ENCODE measurements at places on chromosomes 12 and 14.

DNA sequence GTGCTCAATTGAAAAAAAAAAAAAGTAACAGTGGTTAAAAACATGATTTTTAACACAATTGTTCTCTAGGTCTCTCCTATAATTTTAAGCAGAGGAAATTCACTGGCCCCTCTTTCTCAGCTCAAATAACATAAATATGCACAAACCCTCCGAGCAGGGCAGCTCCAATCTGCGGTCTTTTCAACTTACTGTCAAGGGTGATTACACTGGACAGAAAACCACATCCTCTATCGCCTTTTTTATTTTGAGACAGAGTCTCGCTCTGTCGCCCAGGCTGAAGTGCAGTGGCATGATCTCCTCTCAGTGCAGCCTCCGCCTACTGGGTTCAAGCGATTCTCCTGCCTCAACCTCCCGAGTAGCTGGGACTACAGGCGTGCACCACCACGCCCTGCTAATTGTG is 16.5 kb upstream of the GABARAPL1 start:
- no peak overlapping the region for H3K27ac ChIP-seq
- no peak overlapping the region for H3K4me3 ChIP-seq
- H3K27me3 ChIP-seq = no peaks in the 10 kb centered on the region

DNA sequence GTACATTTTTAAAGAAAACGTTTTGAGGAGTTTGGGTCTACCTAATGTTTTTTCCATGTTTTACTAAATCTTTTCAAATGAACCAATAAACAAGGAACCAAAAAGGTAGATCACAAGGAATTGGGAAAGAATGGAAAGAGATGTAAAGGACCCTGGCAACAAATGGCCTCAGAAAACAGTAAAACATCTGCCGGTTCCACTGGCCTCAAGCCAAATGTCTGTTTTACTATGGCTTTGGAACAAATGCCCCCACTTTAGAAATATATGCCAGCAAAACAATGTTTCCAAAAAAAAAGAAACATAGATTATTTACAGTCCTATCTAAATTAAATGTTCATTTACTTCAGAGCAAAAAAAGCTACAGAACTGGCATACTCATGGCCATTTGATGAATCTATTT is 3.0 kb downstream of the TRMT5 start:
- H3K27me3 ChIP-seq = no peaks in the 10 kb centered on the region
- no peak overlapping the region for H3K27ac ChIP-seq
- H3K4me1 ChIP-seq = no peaks in the 10 kb centered on the region
- peaks cover 3% of the 10 kb centered on the region for H3K36me3 ChIP-seq
- DNase-seq = no peak

DNA sequence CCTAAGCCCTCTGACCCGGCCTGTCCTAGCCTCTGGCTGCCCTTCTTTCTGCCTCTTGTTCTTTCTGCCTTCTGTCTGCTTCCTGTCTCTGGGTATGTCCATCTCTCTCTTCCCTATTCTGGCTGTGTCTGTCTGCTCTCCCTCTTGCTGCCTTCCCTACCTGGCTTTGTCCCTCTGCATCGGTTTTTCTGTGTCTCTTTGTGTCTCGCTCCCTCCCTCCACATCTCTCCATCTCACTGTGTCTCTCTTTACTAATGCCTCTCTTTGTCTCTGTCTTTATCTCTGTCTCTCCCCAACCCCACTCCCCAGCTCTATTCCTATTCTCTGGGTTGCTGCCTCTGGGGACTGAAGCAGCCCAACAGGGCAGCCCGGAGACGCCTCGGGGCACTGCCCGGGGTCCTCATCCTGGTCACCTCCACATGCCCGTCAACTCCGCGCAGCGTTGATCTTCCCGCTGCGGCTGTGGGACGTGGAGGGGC is 10.1 kb downstream of the SHMT2 start:
- no peaks in the 10 kb centered on the region for H3K36me3 ChIP-seq
- peaks cover 57% of the 10 kb centered on the region for H3K27me3 ChIP-seq
- H3K4me3 ChIP-seq = peak overlapping the region; percentile 5
- H3K27ac ChIP-seq = no peak overlapping the region
- DNase-seq = no peak
- H3K4me1 ChIP-seq = peaks cover 15% of the 10 kb centered on the region

DNA sequence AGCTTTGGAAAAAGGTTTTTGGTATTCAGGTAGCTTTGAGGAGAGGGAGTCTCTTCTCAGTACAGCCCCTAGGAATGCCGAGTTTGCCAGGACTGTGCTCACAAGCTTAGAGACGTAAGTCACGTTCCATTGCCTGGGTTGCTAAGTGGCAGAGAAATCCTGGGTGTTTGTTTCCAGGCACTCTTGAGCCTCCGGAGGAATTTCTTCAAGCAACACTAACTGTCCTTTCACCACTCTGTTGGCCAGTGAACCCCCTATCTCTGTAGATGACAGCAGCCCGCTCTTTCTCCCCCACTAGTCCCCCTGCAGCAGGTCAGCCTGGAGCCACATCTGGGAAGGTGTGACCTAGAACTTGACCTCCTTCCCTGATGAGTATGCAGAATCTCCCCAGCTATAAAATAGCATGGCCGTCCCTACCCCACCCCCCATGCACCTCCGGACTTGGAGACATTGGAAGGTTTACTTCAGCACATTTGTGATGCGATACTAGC is 162.7 kb downstream of the ZFP36L1 start:
- peaks cover 4% of the 10 kb centered on the region for H3K4me1 ChIP-seq
- DNase-seq = no peak
- H3K27ac ChIP-seq = no peak overlapping the region

GRCh38 chr14:45261209-45261608 is 8.2 kb upstream of the MIS18BP1 start:
- H3K4me3 ChIP-seq = no peak overlapping the region
- no peaks in the 10 kb centered on the region for H3K4me1 ChIP-seq
- DNase-seq = no peak
- no peaks in the 10 kb centered on the region for H3K27me3 ChIP-seq
- no peak overlapping the region for H3K27ac ChIP-seq

DNA sequence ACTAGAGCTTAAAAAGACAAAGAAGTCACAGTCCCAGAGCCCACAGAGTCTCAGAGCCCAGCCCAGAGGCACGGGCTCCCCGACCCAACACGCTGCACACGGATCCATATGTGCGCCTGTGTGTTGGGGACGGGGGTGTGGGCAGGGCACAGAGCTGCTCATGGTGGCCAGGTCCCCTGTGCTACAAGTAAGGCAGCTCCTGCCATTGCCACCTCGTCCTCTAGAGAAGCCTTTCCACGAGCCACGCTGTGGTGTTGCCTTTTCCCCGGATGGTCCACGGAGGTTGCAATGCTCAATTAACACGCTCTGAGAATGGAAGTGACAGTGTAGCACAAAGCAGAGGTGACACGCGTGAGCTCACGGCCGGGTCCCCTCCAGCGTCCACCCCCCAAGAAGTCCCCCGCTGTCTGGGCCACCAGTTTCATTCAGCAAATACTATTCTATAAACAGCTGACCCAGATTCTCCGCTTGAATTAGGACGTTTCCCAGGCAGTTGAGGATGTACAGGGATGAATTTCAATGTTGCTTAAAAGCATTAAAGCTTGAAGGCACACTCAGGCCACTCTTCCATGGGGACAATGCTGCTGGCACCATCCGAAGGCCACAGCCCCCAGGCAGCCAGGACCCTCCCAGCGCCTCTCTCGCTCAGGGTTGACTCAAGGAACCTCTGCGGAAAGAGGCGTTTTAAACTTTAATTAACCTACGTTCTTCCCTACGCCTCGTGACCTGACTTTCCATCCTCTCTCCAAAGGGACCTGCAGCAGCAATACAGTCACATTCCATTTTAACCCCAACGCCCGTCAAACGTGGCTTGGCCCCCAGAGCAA is 22.7 kb upstream of the EIF5 start:
- no peaks in the 10 kb centered on the region for H3K27me3 ChIP-seq
- no peaks in the 10 kb centered on the region for H3K36me3 ChIP-seq
- no peak overlapping the region for H3K4me3 ChIP-seq
- H3K4me1 ChIP-seq = no peaks in the 10 kb centered on the region

DNA sequence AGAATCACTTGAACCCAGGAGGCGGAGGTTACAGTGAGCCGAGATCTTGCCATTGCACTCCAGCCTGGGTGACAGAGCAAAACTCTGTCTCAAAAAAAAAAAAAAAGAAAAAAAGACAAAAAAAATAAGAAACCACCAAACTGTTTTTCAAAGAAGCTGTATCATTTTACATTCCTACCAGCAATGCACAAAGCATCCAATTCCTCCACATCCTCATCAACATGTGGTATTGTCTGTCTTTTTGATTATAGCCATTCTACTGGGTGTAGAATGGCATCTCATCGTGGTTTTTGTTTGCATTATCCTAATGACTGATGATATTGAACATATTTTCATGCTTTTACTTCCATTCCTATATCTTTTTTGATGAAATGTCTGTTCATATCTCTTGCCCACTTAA is 36.2 kb upstream of the GNG2 start:
- no peak overlapping the region for H3K27ac ChIP-seq
- no peaks in the 10 kb centered on the region for H3K36me3 ChIP-seq
- H3K27me3 ChIP-seq = no peaks in the 10 kb centered on the region
- no peaks in the 10 kb centered on the region for H3K4me1 ChIP-seq

DNA sequence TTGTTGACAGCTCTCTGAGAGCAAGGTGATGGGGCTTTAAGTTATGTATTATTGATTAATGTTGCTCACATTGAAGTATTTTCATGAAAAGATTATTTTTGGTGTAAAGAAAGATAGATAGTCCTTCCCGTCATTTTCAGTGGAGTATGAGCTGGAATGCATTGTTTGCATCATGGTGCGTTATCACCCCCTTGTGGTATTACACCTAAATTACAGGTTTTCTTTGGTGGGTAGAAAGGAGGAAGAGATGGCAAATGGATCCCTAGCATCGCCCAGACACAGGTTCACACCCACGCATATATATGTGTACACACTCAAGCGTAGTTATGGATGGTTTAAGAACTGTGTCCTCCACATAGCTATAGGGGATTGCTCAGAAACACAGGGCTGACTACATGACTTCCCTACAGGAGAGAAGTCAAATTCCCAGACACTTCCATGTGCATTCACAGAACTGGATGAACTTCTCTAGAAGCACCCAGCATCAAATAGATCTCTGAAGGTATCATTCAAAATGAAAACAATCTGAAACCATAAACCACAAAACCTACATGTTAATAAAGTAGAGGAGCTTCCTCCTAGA is 14.4 kb upstream of the SERPINA10 start:
- no peaks in the 10 kb centered on the region for H3K4me1 ChIP-seq
- H3K27ac ChIP-seq = no peak overlapping the region
- no peak overlapping the region for H3K4me3 ChIP-seq
- DNase-seq = peak; percentile 35
- H3K27me3 ChIP-seq = no peaks in the 10 kb centered on the region

- peaks cover 3% of the 10 kb centered on the region for H3K27me3 ChIP-seq
- H3K36me3 ChIP-seq = no peaks in the 10 kb centered on the region
- no peak overlapping the region for H3K27ac ChIP-seq
- no peak for DNase-seq
These were observed 5.7 kb downstream of the BEGAIN start for GRCh38 chr14:100581228-100582145.

- no peaks in the 10 kb centered on the region for H3K27me3 ChIP-seq
- H3K27ac ChIP-seq = no peak overlapping the region
- no peak overlapping the region for H3K4me3 ChIP-seq
- DNase-seq = no peak
These were observed 30.1 kb downstream of the MED13L start for GRCh38 chr12:116247377-116247776.

DNA sequence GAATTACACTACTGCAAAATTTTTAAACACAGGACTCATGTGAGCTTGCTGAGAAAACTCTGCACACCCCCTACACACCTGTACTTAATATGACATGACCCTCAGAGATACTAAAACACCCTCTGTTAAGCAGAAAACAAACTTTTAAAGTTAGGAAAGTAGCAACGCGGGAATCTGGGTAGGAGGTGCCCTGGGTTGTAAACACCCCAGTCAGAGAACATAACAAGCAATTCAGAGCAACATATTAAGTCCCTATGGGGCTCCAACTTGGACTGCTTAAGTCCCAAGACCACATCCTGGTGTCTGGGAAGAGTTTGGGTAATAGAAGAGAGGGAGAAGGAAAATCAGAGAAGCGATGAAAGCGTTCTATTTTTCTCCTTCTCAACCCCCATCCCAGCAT is 1.2 kb downstream of the ATF7 start:
- H3K4me3 ChIP-seq = no peak overlapping the region
- H3K36me3 ChIP-seq = no peaks in the 10 kb centered on the region
- H3K27me3 ChIP-seq = no peaks in the 10 kb centered on the region
- no peak overlapping the region for H3K27ac ChIP-seq
- no peaks in the 10 kb centered on the region for H3K4me1 ChIP-seq

DNA sequence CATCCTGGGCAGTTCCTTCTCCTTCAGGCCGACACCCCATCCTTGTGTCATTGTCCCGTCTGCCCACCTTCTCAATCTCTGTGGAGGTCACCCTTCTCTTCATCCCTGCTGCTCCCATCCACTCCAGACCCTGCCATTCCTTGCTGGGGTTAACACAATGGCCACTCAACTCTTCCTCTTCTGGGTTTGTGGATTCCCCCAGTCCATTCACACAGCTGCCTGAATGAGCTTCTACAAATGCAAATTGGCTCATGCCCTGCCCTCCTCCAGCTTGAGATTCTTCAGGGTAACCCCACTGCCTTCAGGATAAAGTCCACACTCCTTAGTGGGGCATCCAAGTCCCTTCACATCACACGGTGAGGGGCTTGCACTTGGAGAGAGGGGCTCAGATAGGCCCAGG is 17.2 kb upstream of the PRMT8 start:
- H3K4me3 ChIP-seq = no peak overlapping the region
- peaks cover 9% of the 10 kb centered on the region for H3K4me1 ChIP-seq
- no peaks in the 10 kb centered on the region for H3K36me3 ChIP-seq
- DNase-seq = no peak
- no peaks in the 10 kb centered on the region for H3K27me3 ChIP-seq

GRCh38 chr12:14403293-14403692 is 37.8 kb downstream of the ATF7IP start:
- H3K36me3 ChIP-seq = no peaks in the 10 kb centered on the region
- H3K27ac ChIP-seq = no peak overlapping the region
- H3K27me3 ChIP-seq = no peaks in the 10 kb centered on the region
- DNase-seq = no peak
- no peak overlapping the region for H3K4me3 ChIP-seq
- H3K4me1 ChIP-seq = peaks cover 2% of the 10 kb centered on the region

- H3K27ac ChIP-seq = no peak overlapping the region
- no peak overlapping the region for H3K4me3 ChIP-seq
- DNase-seq = no peak
- H3K27me3 ChIP-seq = no peaks in the 10 kb centered on the region
These were observed 10.1 kb downstream of the LTBP2 start for GRCh38 chr14:74601982-74602381.

- DNase-seq = no peak
- H3K4me3 ChIP-seq = no peak overlapping the region
- H3K4me1 ChIP-seq = no peaks in the 10 kb centered on the region
- H3K27me3 ChIP-seq = no peaks in the 10 kb centered on the region
These were observed 102.8 kb downstream of the SLC5A8 start for GRCh38 chr12:101107032-101107763.

Measured in iPS DF 6.9 (cell line).